ENCODE measurements at places on chromosomes 12 and 14.

- peak; percentile 80 for DNase-seq
Measured at GRCh38 chr12:127677537-127678131, 589.3 kb upstream of the TMEM132C start.

DNA sequence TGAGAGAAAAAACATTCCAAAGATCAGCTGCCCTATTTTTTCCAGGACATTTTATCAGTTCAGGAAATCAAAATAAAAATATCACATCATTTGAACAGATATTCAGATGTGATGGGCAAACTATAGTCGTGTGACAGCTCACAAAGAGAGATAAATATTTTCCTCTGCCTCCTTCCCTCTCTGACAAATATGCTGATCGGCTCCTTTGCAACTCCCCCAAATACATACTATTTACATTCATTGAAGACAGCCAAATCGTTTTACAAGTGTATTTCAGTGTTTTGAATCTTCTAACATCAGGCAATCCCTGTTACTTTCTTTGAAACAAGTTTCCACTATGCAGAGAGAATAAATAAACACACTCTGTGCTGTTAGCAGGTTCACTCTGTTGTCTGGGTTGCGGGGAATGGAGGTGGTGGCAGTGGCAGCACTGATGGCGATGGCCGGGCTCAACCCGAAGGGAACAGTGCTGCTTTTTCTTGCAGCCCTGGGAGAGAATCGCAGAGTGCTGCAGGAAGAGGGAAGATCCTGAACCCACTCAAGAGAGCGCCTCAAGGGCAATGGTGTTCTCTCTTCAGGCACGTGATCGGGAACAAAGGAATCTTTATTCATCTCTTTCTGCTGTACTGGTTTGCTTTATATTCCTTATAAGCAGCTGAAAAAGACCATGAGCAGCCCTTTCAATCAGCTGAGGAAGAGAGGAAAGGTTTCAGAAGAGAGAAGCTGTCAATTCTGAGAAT lies 142.5 kb downstream of the PHLDA1 start:
- DNase-seq: no peak

GRCh38 chr14:30621354-30621939 lies 672 bp upstream of the SCFD1 start:
- peak; percentile 26 for DNase-seq

- no peak for DNase-seq
Measured at GRCh38 chr12:110684312-110684836, 4.5 kb downstream of the HVCN1 start.

- no peak for DNase-seq
Measured at GRCh38 chr14:100738704-100739131, 12.0 kb downstream of the DLK1 start.

GRCh38 chr14:49550286-49551184 lies 35.6 kb downstream of the RPS29 start:
- DNase-seq: no peak

- DNase-seq: peak; percentile 70
Measured at GRCh38 chr14:25048170-25049016, 1.6 kb downstream of the STXBP6 start.

GRCh38 chr14:24211311-24211710 lies 2.0 kb downstream of the CHMP4A start:
- no peak for DNase-seq

DNA sequence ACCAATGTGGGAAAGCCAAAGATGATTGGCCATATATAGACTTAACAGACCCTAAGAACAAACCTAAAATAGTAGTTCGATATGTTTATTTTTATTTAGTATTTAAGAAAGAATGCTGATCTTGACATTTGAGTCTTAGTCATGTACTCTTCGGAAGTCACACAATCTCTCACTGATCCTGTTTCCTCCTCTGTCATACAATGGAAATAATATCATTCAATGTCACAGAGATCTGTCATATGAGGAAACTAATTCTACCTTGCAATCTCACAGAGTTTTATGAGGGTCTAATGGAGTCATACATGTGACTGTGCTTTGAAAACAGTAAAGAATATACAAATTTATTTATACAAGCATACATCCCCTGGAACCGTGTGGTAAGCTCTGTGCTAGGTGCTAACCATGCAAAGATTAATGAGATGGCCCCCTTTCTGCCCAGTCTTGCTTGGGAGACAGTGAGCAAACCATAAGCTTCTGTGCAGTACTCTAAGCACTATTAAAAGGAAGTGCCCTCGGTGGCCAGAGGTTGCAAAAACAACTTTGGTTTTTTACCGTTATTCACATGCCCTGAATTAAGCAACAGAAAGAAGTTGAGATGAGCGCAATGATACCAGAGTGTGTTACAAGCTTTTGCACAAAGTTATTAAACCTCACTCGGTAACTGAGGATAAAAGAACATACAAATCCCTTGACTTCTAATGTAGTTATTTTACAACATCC lies 1.7 kb upstream of the LIN7A start:
- no peak for DNase-seq

- DNase-seq: no peak
Measured at GRCh38 chr12:638953-639557, 24.2 kb downstream of the NINJ2 start.

- no peak for DNase-seq
Measured at GRCh38 chr14:93732524-93732923, 55.8 kb downstream of the PRIMA1 start.

- DNase-seq: no peak
Measured at GRCh38 chr14:56059054-56059453, 59.2 kb upstream of the PELI2 start.

DNA sequence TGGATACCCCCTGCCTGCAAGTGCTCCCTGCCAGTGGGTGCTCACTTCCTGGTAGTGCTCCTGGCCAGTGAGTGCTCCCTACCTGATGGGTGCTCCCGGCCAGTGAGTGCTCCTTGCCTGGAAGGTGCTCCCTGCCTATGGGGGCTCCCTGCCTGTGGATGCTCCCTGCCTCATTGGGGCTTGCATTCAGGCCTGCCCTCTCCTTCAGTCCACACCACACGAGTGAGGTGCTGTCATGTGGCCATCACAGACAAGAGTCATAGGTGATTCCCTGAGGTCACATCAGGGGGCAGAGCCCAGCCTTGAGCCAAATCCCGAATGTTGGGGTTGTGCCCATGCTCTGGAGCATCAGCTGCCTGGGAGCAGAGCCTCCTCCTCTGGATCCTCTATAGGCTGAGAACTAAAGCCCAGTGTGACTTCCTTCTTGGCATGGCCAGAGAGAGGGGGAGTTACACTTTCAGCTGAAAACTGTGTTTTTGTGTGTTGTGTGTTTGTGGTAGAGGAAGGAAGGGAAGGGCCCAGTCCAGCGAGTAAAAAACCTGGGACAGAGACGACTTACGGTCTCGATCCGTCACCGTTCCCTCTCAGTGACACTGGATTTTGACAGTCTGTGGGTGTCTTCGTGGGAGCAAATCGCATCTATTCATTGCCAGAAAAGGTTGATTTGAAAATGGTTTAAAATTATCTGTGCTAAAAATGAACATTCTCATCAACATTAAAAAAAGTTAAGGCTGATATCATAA lies 136.0 kb downstream of the ADGRD1 start:
- DNase-seq: peak; percentile 18

DNA sequence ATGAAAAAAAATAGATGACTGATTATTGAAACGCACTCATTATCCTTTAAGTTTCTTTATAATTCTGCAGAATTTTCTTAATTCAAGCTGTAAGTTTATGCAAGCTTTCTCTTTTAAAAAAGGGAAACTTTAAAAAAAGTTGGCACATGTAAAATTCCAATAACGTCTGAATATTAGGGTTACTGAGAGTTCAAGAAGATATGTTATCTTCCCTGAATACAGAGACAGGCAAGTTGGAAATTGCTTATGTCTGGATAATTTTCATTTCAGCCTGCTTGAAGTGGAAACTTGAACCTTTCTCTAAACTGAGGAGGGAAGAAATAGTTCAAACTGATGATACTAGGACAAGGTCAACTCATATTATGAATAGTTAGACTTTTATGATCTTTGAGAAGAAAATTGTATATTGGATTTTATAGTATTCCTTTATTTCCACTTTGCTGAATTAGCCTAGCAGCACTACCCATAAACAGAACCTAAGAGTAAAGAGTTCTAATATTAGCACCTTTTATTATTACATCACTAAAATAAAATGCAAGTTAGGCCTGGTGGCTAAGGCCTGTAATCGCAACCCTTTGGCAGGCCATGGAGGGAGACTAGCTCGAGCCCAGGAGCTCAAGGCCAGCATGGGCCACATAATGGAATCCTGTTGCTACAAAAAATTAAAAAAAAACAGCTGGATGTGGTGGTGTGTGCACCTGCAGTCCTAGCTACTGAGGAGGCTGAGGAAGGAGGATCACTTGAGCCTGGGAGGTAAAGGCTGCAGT lies 288.0 kb downstream of the TRHDE start:
- no peak for DNase-seq

DNA sequence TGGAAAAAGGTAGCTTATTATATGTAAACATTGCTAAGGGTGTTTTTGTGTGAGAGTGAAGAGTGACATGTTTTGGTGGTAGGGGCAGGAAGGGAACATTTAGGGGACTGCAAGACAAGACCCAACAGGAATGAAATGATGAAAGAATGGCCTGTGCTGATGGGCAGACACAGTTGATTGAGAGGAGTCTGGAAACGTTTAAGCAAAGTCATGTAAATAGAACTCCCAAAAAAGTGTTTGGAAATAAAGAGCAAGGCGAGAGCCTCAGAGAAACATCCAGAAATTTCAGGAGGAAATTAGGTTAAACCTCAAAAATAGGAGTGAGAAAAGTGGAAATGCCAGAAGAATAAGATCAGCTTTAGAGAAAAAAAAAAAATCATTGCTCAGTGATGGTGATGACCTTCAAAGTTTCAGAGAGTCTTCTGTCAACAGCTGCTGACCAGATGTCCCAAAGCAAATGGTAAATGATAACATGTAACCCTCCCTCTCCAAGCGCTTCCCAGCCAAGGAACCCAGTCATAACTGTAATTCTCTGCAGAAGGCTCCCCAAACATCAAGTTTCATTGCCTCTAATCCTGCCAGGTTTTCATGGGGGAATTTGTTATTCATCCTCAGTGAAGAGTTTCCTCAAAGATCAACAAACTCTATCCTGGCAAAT lies 223.2 kb upstream of the FAR2 start:
- no peak for DNase-seq

DNA sequence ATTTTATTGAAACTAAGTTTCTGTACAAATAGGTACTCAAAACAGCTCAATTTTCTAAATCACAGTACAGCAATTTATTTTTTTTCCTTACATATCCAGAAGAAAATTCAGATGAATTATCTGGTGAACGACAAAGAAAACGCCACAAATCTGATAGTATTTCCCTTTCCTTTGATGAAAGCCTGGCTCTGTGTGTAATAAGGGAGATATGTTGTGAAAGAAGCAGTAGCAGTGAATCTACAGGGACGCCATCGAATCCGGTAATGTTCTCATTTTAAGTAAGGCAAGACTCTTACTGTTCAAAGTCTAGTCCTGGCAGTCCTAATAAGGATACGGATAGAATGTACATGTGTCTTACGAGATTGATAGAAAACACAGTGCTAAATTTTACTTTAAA lies 20.7 kb downstream of the MDM2 start:
- no peak for DNase-seq

Measured in femur (tissue), 1 donor.